ENCODE measurements at places on chromosomes 5 and 9. TPM values are rescaled to one million over a fixed set of nuclear protein-coding genes. Genes with fewer than 3 reads are reported as not detected.

The TMEM174 gene
- total RNA-seq: not detected

The LHX3 gene
- total RNA-seq: not detected

The NME5 gene
- total RNA-seq: 1.9 TPM

The GPR150 gene
- 0.10 TPM for total RNA-seq

The PCDHA5 gene
- total RNA-seq: 0.08 TPM

The CCNJL gene
- total RNA-seq: 5.5 TPM

The RNF183 gene
- total RNA-seq: not detected

The GRM6 gene
- not detected for total RNA-seq

The TMEM215 gene
- total RNA-seq: not detected

The PHF24 gene
- total RNA-seq: 0.32 TPM

The EPB41L4B gene
- 21.6 TPM for total RNA-seq

The GABRG2 gene
- not detected for total RNA-seq

The EQTN gene
- not detected for total RNA-seq

The CLK4 gene
- total RNA-seq: 17.5 TPM

The UCK1 gene
- total RNA-seq: 23.3 TPM

The WDR38 gene
- not detected for total RNA-seq

The TAF11L4 gene
- total RNA-seq: not detected

The INSL6 gene
- total RNA-seq: not detected

The CDC42SE2 gene
- 12.8 TPM for total RNA-seq

The GCNT4 gene
- total RNA-seq: 0.35 TPM

The IL7R gene
- 10.3 TPM for total RNA-seq

The SPINK4 gene
- not detected for total RNA-seq

The MARVELD2 gene
- 2.0 TPM for total RNA-seq

All from left cardiac atrium (tissue), 4 donors.